ENCODE measurements at places on chromosomes 4 and X.

DNA sequence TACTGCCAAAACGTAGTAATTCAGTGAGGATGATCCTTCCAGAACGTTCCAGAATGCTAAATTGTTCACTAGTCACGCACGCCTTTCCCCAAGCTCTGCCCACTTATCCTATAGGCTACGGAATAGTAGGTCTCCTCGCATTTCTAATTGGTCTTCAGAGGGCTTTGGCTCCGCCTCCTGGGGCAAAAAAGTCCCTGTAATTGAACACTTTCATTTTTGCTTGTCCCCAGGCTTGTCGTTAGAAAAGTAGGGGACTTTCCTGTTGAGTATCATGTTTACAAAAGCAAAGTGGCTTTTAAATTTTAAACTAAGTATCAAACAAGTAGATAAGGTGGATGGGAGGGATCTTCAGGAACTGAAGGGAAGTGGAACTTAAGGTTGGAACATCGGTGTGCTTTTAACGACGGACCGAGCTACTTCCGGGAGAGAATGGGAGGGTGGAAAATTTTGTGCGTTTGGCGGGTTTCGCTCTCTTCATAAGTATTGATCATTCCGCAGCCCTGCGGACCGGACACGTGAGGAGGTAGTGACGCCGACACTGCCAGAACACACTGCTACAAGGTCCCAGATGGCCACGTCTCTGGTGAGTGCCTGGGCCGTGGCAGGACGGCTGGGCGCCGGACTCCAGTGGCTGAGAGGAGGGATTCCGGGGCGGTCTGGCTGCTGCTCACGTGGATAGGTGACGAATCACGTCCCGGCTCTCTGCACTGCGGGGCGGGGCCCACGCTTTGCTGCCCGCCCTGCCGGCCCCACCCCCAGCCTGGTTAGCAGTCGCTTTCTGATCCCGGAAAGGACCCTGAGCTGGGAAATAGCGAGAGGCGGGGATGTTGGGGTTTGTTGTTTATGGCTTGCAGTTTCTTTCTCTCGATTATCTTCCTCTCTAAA is at the start of gene NXT2:
TSS of gene NXT2 (plus strand) at position 406 of the 885 bp plus-strand sequence. CDS start at position 569, 163 bp downstream.
- DNase-seq = peak; percentile 66

DNA sequence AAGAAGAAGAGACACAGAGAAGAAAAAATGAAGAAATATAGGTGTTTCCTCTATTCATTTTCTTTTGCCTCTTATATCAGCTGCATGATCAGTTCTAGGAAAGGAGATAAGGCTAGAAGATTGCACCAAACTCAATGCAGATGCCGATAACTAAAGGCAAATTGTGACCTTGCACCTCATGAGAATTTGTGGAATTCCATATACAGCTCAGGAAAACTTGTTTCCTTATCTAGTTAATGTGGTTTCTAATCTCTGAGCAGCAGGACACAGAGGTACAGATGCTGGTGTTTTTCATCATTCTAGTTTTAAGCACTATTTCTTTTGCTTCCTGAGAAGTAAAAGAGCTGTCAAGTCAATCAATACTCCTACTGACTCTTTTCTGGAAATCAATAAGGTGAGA is 104.6 kb upstream of the NWD2 start:
- no peak for DNase-seq

GRCh38 chrX:310621-311155 is 7.9 kb downstream of the GTPBP6 start:
- no peak for DNase-seq

GRCh38 chrX:69088171-69088938 is 76.9 kb downstream of the PJA1 start:
- no peak for DNase-seq

DNA sequence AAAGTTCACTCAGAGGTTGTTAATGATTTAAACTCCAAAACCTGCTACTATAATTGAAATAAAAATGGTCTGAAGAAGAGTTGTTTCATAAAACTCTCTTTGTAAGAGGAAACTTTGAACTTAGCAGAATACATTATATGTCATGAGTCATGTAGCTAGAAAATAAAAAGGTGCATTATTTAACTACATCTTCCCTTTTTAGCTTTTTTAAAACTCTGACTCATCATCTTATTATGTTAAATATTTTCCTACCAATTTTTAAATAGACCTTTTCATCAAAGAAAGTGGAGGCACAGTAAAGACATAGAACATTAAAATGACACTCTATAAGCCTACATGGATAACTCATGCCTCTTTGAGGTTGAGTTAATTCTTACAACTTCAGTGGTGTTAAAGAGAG is 1.2 kb upstream of the ZNF827 start:
- no peak for DNase-seq

DNA sequence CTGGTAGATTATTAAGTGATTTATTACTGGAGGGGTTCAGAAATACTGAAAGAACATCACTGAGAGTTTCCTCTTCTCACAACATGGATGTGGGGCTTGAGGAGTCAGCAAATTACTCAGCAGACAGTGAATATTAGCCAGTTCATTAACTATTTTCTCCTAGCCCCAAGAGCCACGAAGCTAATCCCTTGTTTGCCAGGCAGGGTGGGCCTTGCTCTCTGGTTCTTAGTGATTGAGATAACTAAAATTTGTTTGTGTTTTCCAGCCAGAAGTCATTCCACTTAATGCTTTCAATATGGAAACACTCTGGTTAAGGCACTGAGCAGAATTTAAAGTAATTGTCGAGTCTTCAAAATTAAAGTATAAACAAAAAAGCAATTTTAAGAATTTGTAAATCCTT is 40.1 kb upstream of the PASD1 start:
- no peak for DNase-seq

GRCh38 chr4:164997324-164997723 is 19.9 kb upstream of the TRIM61 start:
- no peak for DNase-seq

GRCh38 chr4:20253283-20253734 is 1.6 kb downstream of the SLIT2 start:
- no peak for DNase-seq

- DNase-seq = no peak
Observed at GRCh38 chrX:69362856-69363255, 141.3 kb upstream of the NALF2 start.

GRCh38 chrX:43813319-43813718 is 68.9 kb downstream of the MAOB start:
- no peak for DNase-seq

DNA sequence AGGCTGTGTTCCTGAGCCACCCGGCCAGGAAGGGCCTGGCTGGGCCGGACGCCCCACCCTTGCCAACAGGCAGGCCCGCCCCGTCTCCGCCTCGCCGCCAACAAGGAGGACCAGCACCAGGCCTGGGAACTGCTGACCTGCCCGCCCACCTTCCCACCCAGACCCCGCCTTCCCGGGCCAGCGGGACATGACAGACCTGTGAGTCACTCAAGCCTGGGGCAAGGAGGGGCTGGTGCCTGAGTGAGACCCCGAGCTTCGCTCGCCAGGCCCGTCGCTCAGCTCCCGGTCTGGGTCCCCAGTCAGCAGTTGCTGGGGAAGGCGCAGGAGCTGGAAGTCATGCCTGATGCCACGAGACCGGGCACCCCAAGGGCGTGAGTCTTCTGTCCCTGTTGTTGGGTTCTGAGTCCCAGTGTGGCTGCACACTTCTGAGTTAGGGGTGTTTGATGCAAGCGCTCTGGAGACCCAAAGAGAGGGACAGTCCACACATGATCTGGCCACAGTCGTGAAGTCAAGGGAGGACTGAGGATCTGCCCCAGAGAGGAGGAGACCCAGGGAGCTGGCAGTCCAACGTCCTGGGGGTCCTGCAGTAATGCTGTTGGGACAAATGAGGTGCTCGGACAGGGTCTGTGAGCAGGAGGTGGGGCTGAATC is at the start of gene DNASE1L1:
TSS of gene DNASE1L1 (minus strand) at position 33 of the 650 bp plus-strand sequence. CDS start 3,686 bp downstream, outside the sequence.
- DNase-seq = no peak

- DNase-seq = no peak
Observed at GRCh38 chr4:104766676-104767075, 272.0 kb upstream of the CXXC4 start.

All from epithelial cell of prostate (primary cell).